Fibroblast of upper back skin (primary cell): ENCODE measurements at places on chromosomes 5 and 9.

DNA sequence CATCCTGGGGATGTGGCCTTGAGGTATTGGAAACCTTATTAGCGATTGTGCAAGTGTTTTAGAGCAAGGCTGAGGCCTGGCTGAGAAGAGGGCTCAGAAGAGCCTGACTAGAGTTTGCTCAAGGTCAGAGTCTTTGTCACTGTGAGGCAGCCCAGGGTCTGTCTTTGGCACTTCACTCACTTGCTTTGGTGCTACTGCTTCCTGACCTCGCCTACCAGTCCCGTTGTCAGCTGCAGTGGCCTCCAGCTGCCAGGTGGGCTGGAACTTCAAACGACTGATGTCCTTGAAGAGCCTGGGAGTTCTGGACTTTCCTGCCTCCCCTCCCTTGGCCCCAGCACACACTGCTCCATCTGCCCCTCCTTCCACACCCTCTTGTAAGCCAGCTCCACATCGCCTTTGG is 228.0 kb downstream of the SNX18 start:
- no peak for DNase-seq

GRCh38 chr5:72353046-72353445 is 32.9 kb downstream of the PTCD2 start:
- peak; percentile 64 for DNase-seq

- DNase-seq: no peak
These were observed 242.9 kb upstream of the ZNF462 start for GRCh38 chr9:106620081-106620480.

- peak; percentile 71 for DNase-seq
These were observed 123.2 kb downstream of the MYO10 start for GRCh38 chr5:16812911-16813310.

DNA sequence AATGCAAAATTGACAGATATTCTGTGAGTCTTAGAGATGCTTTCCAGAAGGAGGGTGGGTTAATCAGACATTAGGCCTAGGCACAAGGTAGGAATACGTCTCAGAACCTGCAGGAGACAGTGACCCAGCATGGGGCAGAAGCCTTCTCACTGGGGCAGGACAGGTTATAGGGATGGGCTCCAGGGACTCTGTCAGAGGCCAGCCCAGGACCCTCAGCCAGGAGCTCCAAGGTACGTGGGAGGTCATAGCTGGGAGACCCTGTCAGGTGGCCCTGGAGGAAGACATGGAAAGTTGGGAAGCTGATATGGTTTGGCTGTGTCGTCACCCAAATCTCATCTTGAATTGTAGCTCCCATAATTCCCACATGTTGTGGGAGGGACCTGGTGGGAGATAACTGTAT is 450.4 kb downstream of the GADD45G start:
- DNase-seq: no peak

DNA sequence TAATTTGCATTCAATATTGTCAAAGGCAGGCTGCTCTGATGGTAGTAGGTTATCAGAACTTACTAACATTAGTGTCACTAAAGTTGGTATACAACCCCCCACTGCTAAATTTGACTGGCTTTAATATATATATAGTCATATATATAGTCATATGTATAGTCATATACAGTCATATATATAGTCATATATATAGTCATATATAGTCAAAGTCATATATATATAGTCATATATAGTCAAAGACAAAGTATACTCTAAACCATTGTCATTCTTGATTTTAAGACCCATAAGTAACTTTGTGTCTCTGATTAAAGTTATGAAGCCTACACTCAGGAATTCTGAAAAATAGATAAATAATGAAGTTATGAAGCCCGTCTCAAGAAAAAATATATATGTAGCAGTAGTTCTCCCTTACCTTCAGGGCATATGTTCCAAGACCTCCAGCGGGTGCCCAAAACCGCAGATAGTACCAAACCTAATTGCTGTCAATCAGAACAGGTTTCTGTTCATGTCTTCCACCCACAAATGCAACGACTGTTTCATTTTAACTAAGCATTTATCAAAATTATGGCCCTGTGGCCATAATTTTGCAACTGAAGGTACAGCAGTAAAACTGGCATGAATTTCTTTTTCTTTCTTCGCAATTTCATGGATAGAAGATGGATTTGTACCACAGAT is 40.1 kb downstream of the TRPM6 start:
- no peak for DNase-seq

GRCh38 chr5:127793879-127794278 is 90.7 kb downstream of the CCDC192 start:
- no peak for DNase-seq

DNA sequence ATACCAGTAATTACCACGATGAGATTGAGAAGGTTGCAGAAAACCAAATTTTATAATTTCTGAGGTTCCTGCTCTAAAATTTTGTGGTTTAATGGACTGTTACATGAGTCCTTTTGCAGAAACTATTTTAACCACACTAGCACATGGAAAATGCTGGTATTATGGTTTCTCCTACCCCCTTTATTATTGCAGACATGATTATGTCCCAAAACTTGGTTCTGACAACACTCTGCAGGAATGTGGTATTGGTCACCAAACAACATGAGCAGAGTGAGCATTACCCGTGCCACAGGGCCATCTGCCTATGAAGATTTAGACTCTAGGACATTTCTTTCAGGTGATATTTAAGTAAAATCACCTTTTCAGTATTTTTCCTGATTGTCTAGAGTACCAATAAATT is 2.8 kb upstream of the ECM2 start:
- DNase-seq: peak; percentile 83

DNA sequence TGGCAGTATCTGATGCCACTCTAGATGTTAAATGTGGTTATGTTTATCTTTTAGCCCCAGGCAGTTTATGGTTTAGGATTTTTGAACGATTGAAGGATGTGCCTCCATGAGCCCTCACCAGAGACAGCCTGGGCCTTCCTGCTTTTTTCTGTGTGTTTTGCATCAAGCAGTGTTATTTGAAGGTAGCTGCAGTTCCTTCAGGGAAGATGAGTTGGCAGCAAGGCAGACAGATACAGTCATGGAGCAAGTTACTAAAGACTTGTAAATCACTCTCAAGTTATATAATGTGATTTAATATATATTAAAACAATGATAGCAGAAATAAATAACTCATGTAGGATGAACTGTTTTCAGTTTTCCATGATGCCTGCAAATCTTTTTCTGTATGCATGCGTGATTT is 204.9 kb downstream of the CD180 start:
- no peak for DNase-seq

- peak; percentile 77 for DNase-seq
These were observed 33.6 kb upstream of the GLIPR2 start for GRCh38 chr9:36102742-36103495.

GRCh38 chr5:180090098-180090768 is 18.7 kb upstream of the RNF130 start:
- peak; percentile 72 for DNase-seq

- DNase-seq: no peak
These were observed 82.4 kb downstream of the AK8 start for GRCh38 chr9:132795511-132796303.

GRCh38 chr5:12691330-12691729 is 787.1 kb upstream of the CTNND2 start:
- no peak for DNase-seq

GRCh38 chr9:77158772-77159513 is 18.4 kb upstream of the VPS13A start:
- DNase-seq: peak; percentile 53

DNA sequence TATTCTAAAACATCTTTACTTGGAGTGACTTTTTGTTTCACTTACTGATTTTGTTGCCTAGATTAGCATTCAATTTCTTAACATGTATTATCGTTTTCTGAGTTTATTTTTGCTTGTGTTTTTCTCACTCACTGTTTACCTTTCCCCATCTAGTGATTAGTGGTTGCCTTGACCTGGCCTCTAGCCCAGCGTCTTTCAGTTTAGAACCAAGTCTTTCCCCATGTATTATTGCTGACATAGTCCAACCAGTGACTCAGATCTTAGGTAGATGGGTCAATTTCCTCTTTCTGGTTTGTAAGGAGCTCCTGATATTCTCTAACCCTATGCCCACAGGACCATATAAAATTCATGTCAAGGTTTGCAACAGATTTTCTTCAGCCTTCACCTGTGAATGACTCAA is 135.5 kb downstream of the PRR16 start:
- DNase-seq: peak; percentile 60

DNA sequence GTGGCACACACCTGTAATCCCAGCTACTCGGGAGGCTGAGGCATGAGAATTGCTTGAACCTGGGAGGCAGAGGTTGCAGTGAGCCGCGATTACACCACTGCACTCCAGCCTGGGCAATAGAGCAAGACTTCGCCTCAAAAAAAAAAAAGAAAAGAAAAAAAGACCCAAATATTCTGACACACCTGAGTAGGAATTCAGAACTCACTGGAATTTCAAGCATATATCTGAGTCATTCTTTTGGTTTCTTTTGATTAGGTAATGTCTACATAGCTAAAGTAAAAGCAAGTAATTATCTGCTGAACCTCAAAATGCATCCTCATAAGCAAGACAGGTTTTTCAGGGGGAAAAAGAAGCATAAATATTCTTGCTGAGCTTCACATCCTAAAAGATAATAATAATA is 35.9 kb downstream of the ANKRD31 start:
- no peak for DNase-seq

DNA sequence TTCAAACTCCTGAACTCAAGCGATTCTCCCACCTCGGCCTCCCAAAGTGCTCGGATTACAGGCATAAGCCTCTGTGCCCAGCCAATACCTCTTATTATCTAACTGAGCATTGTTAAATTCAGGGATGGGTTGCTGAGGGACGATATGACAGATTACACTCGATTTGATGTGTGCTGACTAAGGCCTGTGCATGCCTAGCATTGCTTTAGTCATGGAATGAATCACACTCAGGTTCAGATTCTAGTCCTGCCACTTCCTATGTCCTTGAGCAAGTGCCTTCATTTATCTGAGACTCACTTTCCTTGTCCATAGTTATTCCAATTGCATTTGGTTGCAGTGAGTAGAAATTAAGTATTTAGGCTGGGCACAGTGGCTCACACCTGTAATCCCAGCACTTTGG is 19.5 kb downstream of the THBS4 start:
- peak; percentile 60 for DNase-seq
